ENCODE measurements at places on chromosomes 5 and 9.
A peak's percentile ranks its signal among the peaks of the same experiment; 100 is the strongest.

DNA sequence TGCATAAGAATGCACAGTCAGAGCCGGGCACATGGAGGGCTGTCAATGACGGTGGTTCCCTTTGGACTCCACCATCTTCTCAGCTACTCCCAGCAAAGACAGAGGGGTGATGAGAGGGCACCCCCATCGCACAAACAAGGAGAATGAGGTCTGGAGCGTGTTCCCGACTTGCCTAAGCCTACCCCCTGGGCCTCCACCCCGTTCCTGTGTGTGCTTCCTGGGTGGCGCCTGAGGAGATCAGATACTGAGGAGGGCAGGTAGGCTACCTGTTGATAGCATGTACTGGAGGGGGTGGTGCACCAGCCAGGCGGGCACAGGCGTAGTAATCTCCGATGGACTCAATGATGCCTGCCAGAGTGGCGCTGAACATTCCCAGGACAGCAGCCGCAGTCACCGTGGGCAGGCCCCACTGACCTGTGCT is 4.1 kb downstream of the SLC23A1 start:
- no peak for DNase-seq

DNA sequence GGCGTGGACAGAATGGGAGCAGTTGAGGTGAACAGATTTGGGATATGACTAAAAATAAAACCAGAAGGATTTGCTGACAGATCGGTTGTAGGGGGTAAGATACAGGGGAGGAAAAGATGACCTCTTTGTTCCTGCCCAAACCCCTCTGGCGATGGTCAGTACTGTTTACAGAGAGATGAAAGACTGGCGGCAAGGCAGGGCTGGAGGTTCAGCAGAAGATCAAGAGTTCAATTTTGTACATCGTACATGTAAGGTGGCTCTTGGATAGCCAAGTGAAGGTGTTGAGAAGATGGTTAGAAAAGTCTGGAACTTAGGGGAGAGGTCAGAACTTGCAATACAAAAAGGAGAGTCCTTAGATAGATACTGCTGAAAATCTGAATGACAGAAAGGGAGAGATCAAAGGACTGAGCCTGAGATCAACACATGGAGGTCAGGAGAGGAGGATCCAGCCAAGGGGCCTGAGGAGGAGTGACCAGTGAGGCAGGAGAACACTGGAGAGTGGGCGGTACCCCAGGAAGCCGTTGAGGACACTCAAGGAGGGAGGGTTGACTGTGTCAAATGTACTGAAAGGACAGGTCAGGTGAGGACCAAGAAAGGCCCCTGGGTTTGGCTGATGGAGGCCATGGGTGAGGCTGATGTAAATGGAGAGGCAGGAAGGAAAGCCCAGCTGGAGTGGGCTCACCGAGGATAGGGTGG is 7.1 kb downstream of the IL4 start:
- no peak for DNase-seq

DNA sequence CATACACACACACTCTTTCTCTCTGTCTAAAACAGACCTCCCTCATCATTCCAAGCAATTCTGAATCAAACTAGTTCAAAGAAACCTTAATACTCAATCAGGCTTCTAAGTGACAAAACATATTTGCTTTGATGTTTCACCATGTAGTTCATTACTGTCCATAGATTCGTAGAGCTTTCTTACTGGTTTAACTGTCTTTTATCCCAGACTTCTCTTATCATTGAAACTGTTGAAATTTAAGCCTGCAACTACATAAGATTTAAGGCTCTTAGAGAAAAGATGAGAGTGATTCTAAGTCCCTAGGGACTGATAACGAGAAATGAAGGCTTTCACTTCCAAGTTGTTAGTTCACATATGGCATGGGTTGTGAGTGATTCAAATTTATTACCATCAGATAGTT is 11.0 kb upstream of the PLAC8L1 start:
- no peak for DNase-seq

- DNase-seq, result peak; percentile 35
Observed at GRCh38 chr9:136943291-136944211, 987 bp downstream of the FBXW5 start.

GRCh38 chr5:130462516-130462915 is 558.3 kb downstream of the CHSY3 start:
- DNase-seq, result no peak

- DNase-seq, result no peak
Observed at GRCh38 chr9:129671519-129671918, 6.1 kb downstream of the PRRX2 start.

DNA sequence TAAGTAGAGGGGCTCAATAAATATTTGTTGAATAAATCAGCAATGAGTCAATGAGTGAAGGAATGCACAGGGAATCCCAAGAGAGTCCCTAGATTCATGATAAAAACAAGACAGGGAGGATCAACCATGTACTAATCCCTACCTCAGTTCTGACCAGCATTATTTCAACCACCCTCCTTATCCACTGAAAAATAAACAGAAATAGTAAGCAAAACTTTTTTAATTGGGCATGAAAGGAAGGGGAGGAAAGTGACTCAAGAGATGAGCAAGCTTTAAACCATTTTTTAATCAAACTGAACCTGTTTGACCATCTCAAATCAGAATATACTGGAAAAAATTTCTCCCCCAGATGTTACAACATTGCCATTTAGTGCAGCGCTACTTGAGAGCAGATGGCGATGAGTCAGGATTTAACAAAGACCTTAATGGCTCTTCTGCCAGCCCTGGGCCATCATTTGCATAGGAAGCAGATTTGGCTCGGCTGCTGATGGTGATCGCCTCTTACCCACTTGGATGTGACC is 194.8 kb upstream of the SLC30A5 start:
- DNase-seq, result no peak

DNA sequence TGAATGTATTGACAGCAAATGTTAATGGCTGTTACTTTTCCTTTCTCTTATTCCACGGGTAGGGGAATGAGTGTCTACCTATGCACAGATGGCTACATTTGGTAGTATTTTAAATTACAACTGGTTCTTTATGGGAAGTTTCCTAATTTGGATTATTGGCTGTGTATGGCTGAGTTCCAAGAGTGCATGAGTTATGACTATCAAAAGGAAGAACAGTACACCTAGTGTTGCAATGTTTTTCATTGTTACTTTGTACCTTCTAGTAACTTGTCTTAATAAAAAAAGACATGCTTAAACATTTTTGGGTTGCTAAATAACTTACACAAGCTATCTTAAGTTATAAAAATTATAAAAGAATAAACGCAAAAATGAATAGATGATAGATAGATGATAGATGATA is 35.8 kb upstream of the MAMDC2 start:
- DNase-seq, result no peak
